ENCODE measurements at places on chromosomes 12 and 14.
A peak's percentile ranks its signal among the peaks of the same experiment; 100 is the strongest.

DNA sequence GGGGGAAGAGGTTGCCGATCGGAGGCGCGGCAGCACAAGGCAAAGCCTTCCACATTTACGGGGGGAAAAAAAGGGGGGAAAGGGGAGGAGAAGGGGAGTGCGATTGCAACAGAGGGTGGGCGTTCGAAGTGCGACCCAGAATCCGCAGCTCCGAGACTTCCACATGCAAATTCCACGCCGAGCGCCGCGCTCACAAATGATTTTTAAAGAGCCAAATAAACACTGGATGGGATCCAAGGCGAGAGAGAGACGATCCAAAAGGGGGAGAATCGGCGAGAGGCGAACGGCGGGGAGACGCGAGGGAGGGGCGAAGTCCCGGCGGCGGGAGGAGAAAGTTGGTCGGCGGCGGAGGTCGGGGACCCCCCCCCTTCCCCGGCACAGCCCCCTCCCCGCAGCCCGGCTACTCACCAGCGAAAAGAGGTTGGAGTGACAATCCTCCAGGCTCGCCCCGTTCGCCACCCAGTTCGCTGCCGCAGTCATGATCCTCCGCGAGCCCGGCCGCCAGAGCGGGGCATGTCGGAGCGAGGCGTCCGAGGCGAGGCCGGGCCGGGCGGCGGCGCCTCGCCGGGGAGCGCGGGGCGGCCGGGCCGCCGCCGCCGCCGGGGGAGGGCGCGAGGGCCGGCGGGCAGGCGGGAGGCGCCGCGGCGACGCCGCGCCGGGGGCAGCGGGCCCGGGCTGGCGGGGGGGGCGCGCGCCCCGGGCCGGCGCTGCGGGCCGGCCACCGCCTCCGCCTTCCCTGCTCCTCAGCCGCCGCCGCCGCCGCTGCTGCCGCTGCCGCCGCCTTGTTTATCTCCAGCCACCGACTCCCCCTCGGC is 634 bp downstream of the MED13L start:
- no peak for DNase-seq

GRCh38 chr12:62075870-62076269 is 184.3 kb upstream of the USP15 start:
- DNase-seq: no peak

GRCh38 chr12:56307221-56307965 is 7.3 kb upstream of the CS start:
- no peak for DNase-seq

DNA sequence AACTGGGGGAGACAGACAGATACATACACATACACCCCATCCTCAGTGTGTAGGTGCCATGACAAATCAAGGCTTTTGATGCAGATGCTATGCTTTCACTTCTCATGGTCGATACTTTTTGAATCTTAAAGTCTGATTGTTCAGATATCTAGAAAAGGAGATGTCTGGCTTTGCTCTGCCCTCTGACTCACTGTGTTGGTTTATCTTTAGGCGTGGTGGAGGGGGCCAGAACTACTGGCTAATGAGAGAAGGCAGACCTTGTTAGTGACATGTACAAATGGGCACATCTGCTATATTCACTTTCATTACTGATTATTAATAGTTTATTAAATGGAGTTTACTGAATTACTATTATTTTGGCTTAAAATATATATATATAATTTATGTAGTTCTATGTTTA is 444.3 kb upstream of the RGS6 start:
- no peak for DNase-seq

DNA sequence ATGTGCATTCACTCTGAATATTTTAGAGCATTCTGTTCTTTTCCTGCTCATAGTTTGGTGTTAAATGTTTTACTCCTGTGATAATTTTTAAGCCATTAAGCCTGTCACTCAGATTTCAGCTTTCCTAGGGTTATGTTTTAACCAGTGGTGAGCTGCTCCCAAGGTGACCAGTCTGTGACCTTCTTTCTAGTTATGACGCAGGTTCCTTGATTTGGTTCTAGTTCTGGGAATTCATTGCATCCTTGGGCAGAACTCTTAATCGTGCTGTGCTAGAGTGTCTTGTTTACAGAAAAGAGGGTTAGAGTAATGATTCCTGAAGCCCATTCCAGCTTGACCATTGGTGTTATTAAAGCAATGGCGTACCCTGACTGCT is 2.2 kb downstream of the GABARAPL1 start:
- DNase-seq: no peak

GRCh38 chr14:101330416-101331140 is 230.7 kb upstream of the DIO3 start:
- DNase-seq: no peak

DNA sequence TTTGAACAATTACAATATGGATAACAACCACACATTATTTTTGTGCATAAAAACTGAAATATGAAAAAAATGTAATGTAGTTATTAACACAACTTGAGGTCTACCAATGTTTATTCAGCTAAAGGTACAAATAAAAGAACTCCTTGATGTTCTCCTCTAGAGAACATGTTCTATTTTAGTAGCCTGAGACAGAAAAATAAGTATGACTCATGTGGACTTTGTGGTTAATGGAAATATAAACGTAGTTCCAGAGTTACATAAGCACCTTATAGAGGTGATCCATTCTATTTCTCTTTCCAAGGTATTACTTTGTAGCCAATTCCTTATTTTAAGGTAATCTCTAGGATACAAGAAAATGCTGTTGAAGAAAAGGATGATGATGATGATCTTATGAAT is 25.7 kb downstream of the ALKBH1 start:
- no peak for DNase-seq

DNA sequence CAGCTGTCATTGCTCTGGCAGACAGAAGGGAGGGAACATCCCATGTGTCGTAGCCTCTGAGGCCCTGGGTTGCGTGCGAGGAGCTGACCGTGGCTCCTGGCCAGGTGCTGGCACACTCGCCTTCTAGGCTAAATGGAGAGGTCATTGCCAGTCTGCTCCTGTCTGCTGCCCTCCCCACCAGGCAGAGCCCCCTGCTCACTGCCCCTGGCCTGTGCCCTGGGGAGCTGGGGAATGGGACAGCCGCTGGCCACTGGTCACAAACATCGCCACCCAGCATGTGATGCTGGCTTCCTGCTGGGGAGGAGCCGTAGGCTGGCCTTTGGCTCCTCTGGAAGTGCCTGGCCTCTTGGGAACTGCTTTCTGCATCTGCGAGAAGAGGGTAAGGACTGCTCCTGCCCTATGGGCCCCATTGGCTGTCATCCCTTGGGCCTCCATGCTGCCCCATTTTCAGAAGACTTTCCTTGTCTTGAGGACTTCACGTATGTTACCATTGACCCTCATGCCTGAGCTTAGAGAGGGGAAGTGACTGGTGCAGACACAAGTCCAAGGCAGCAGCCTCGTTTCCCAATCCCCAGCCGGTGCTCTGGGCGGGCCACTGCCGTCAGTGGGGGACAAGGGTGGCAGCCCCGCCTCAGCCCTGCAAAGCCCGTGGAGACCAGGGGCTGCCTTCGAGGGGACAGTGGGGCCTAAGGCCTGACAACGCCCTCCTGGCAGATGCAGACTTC is 2.0 kb upstream of the TNFAIP2 start:
- DNase-seq: no peak

GRCh38 chr12:85979641-85980040 is 105.5 kb downstream of the NTS start:
- DNase-seq: no peak

GRCh38 chr14:92026548-92027190 is 13.2 kb downstream of the TRIP11 start:
- DNase-seq: no peak

DNA sequence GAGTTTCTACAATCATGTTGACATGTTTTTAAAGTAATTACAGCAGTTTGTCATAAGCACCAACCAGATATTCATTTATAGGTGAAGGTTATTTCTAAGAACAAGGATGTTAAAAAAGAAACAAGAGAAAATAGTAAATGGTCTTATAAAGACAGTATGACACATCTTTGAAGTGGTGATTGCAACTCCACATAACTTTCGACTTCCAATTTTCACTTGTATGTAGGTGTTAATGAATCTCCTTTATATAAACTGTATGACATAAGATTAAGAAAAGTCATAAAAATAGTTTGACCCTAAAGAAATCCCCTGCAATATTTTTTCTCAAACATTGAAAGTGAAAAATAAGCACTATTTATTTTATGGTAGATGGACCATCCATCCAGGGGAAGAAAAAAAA is 144.8 kb upstream of the PTPRQ start:
- DNase-seq: no peak

DNA sequence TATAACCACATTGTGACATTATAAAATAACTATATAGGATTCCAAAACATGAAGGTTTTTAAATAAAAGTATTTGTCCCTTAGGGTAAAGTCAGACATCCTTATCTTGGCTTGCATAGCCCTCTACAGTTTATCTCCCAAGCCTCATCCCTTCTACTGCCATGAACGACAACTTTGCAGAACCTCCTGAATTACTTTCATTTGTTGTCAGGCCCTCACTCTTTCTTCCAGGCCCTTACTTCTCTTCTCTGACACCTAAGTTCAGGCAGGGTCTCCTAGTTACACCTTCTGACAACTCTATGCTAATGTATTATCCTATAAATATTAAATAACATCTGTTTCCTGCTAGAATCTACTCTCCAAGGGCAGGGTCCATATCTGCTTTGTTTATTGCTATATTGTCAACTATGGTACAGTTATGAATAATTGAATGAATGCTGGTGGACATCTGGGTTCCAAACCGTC is 115.7 kb upstream of the MDM1 start:
- no peak for DNase-seq

GRCh38 chr12:78864403-78864869 is at the start of gene SYT1:
Gene SYT1 (plus strand): TSS chr12:78864774.
- peak; percentile 90 for DNase-seq

- no peak for DNase-seq
Measured at GRCh38 chr14:99164712-99165111, 107.3 kb downstream of the BCL11B start.

GRCh38 chr14:96086574-96087077 is 47.5 kb downstream of the C14orf132 start:
- DNase-seq: no peak

GRCh38 chr12:78929075-78929418 is 64.5 kb downstream of the SYT1 start:
- DNase-seq: no peak

DNA sequence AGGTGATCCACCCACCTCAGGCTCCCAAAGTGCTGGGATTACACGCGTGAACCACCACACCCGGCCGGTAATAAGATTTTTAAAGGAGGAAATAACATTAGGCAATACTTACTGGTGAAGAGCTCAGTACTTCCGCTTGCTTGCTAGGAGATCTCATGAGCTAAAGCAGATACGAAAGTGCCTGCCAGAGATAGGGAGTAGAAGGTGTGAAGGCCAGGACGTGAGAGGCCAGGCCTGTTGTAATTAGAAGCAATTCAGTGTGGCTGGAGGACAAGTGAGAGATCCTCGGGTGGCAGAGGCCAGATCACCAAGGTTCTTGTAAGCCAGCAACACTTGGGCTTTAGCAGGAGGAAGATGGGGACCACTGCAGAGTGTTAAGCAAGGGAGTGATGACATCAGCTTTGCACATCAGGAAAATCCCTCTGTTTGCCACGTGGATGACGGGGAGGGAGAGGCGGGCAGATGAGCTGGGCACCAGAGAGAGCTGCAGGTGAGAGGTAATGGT is 7.6 kb downstream of the TECPR2 start:
- DNase-seq: no peak

Data from NCI-H2081 treated with DMSO at 0.1 percent for 48 hours (cell line).